ENCODE measurements at places on chromosomes 7 and 10.

DNA sequence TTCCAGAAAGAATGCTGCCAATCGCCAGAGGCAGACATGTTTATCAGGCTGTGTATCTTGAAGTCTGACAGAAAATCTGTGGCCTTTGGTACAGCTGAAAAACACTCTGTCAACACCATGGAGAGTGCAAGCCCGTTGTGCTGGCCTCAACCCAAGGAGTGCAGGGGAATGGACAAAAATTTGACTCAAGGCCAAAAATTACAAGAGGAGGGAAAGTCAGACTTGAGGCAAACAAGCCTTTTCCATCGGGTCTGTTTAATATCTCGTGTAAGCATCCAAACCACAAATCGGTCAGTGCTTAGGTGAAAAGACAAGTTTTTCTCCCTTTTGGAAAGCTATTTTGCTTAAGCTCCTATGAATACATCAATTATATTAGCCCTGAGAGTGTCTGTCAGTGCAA is 305.3 kb upstream of the NFE2L3 start:
- DNase-seq, result no peak

GRCh38 chr10:97029271-97029670 is 156.5 kb downstream of the SLIT1 start:
- no peak for DNase-seq

GRCh38 chr7:74029089-74029785 is 1.3 kb downstream of the ELN start:
- DNase-seq, result no peak

GRCh38 chr7:44078521-44078920 is 3.8 kb downstream of the POLM start:
- no peak for DNase-seq

DNA sequence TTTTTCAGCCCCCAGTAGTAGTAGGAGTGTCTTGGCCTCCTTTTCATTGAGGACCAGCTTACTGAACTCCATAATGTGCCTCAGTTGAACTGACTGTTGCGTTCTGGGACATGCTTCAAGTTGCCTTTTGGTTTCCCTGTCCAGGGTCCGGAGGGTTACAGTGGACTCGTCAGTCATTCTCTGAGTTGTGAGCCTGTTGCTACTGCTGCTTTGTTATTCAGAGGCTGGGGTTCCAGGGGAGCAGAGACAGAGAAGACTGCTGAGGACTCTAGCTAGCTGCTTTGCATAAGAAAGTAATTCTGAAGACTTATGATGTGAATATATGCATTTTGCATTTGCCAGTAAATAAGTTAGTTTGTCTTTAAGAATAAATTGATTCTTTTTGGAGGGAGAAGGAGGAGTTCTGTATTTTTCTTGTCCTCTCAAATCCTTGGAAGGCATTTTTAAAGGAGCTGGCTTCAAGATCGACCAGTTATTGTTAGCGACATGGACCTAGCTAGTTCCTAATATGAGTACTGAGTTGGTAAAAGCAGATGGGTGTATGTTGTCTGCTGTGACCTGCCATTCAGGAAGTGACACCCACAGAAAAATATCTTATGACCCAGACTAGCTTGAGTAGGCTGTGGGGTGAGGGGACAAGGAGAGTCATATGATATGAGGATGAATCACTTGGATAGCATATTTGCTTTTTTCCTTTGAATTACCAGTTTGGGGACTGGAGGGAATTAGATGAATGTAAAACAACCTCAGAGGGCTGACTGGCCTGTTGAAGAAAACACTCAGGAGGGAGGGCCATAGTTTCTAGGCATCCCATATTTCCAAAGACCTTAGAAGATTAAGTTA is 8.3 kb downstream of the PI4K2A start:
- DNase-seq, result no peak

DNA sequence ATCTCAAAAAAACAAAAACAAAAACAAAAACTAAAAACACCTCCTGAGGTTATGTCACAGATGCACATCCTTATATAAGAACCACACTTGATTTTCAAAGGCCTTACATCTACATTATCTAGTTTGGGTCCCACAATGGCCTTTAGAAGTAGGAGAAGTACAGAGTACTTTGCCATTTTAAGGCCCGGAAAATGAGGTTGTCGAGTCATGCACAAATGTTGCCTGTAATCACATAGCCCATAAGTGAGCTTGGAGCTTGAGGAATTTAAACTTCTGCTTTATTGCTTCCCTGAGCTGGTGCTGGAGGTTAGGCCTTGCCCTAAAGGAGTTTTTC is 9.7 kb upstream of the MKRN1 start:
- DNase-seq, result no peak

DNA sequence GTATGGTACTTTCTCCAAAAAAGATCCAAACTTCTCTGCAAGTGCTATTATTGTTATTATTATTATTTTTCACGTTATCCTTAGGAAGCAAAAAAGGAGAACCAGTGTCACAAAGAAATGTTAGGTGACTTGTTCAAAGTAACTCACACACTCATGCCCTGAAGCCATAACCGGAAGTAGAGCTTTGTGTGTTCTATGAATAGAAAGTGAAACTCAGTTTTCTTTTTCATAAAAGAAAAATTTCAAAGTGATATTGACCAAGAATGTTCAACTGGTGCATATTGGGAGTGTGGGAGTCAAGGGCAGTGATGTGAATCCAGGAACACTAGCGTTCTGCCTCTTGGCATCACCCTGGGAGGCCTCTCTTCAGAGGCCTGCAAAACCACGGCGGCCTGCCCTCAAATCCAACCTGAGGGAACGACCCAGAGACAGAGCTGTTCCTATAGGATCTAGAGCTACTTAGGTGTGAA is 106.1 kb downstream of the PRKCQ start:
- DNase-seq, result no peak

DNA sequence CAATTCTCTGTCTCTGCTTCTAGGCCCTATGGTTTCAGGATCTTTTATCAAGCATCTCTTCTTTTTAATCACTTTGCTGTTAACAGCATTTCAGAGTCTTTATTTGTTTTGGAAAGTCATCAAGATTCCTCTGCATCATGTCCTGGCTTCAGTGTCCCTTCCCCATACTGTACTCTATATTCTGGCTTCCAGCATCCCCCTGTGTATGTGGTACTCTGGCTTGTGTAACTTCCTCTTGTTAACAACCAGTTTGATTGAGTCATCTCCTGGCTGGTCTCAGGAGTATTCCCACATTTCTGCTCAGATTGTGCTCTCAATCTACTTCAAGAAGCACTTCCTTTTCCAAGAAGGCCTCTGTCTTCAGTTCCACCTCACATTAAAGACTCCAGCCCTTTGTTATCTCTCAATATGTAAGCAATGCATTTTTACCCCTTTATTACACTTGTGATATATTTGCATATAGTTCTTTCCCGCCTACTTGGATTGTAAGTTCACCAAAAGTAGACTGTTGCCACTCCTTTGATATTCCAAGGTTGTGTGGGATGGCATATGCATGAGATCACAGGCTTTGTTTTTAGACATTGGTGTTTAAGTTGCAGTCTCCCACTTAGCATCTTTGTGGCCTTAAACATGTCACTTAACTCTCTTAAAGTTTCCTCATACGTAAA is 15.1 kb upstream of the ATE1 start:
- DNase-seq, result no peak

- DNase-seq, result no peak
Observed at GRCh38 chr10:73501651-73502050, 5.8 kb upstream of the PPP3CB start.
